B cell (primary cell): ENCODE measurements at places on chromosomes 7 and 10. TPM values are rescaled to one million over a fixed set of nuclear protein-coding genes. Genes with fewer than 3 reads are reported as not detected.

GRCh38 chr7:19410106-19410505 is 264.9 kb upstream of the FERD3L start:
- no peaks in the 10 kb centered on the region for H3K36me3 ChIP-seq

DNA sequence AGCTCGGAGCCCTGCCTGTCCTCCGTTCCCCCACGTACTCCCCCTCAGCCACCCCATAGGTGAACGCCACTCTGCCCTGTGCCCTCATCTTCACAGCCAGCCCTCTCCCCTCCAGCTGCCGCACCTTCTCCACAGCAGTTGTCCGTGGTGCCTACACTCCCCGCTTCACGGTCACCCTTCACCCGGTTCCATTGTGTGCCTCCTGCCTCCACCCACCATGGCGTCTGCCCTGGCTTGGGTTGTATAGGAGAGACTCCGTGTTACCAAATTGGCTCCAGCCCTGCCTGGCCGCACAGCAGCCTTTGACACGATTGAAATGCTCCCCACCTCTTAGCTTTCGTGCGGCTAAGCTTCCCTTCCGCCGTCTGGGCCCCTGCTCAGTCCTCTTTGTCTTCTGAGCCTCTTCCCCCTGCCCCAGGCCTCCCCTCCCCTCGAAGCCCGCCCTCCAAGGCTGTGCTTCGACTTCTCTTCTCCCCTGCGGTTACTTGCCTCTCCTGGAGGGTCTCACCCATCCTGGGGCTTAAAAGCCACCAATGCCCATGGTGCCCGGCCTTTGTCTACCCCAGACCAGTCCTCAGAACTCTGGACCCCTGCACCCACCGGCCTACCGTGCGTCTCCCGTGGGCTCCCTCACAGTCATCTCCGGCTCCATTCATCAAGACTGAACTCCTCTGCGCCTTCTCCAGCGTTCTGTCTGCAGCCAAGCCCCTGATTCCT is 18.5 kb upstream of the NODAL start:
- no peak overlapping the region for H3K4me3 ChIP-seq
- H3K4me1 ChIP-seq: peaks cover 12% of the 10 kb centered on the region
- no peak for DNase-seq
- peaks cover 24% of the 10 kb centered on the region for H3K27me3 ChIP-seq

GRCh38 chr10:47164126-47164799 is 135.7 kb upstream of the GDF10 start:
- H3K4me1 ChIP-seq: peaks cover 7% of the 10 kb centered on the region
- H3K27me3 ChIP-seq: no peaks in the 10 kb centered on the region
- no peak overlapping the region for H3K27ac ChIP-seq
- H3K36me3 ChIP-seq: no peaks in the 10 kb centered on the region
- no peak for DNase-seq
- H3K4me3 ChIP-seq: no peak overlapping the region

- H3K4me1 ChIP-seq: peaks cover 11% of the 10 kb centered on the region
- no peaks in the 10 kb centered on the region for H3K27me3 ChIP-seq
- H3K4me3 ChIP-seq: no peak overlapping the region
- H3K27ac ChIP-seq: no peak overlapping the region
Observed at GRCh38 chr10:60448246-60448645, 58.6 kb upstream of the ANK3 start.

Gene CYP2C19
- total RNA-seq: not detected in 2 replicates

Gene TAS2R3
- 8.6 and 9.5 TPM in 2 replicates for total RNA-seq
